CMK (cell line): ENCODE measurements at places on chromosomes 1 and 21.

DNA sequence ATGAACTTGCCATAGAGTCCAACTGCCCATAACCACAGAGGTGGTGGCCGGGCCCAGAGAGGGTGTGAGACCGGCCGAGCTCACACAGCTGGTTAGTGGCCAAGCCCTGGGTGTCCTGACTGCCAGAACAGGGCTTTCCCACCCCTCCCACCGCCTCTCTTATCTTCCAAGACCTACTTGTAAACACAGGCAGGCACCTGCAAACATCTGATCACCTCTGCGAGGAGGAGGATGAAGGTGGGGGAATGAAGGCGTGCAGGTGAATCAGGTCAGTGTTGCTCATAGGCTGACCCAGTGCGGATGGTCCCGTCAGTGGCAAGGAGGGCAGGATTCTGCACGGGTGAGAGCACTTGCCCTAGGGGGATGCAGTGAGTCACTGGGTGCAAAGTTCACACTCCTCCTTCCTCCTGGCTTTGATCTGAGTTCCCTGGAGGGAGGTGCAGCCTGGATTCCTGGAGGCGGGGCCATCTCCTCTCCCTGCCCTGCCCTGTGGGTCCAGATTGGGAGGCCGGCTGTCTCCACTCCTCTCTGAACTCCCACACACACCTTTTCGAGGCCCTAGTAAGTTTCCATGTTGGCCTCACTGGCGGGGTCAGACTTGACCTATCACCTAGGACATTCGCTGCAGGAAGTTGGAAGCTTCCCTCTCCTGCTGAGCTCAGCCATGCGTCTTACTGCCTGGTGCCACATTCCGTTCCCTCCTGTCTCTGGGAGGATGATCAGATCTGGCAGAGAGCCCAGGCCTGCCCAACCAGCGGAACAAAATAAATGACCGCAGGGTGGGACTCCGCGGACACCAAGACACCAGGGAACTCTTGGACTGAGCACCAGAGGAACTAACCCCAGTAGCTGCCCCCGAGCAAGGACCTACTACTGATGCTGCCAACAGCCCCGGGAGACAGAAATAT lies 7.3 kb downstream of the UQCRHL start:
- DNase-seq = peak; percentile 94

- DNase-seq = no peak
These were observed 105.2 kb downstream of the PAPPA2 start for GRCh38 chr1:176568185-176568584.

DNA sequence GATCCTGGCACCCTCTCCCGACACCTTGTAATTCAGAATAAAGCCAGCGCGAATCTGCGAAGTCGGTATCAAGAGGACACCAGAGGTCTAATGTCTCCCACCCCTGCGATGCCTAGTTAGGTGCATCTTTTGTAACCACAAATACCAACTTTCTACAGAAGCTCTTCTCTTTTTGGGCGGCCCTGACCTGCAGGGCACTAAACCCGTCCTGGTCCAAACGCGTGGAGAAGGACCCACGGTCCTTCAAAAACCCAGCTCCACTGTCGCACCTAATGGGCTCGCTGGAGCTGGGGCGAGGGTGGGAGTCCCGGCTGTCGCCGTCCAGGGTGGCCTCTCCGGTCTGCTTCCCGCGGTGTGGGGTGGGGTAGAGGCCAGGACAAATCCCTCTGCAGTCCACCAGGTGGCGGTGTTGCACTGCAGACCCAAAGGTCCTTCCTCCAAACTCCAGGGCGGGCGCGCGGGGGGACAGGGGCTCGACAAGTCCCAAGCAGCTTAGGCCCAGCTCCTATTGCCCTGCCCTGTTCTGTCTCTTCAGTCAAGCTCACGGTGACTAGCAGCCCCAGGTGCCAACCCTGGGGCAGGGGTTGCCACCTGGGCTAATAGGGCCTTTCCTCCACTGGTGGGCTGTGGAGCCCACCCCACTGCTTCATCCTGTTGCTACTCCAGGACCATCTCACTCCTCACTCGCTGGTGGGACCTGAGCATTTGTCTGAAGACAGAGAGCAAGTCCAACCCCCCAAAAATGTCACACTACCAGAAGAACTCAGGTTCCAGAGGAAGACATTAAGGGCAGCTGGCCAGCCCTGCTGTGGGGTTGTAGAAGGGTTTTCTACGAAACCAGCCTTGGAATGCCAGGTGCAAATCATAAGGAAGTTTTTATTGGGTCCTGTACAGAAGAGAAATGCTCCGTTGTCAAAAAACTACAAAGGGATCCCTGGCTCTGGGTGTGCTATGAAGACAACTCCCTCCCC lies 2.8 kb downstream of the HES3 start:
- DNase-seq = peak; percentile 74

GRCh38 chr1:40610156-40610555 lies 55.3 kb downstream of the RIMS3 start:
- DNase-seq = no peak

- DNase-seq = no peak
These were observed 71.6 kb downstream of the PLEKHA6 start for GRCh38 chr1:204288021-204288588.

DNA sequence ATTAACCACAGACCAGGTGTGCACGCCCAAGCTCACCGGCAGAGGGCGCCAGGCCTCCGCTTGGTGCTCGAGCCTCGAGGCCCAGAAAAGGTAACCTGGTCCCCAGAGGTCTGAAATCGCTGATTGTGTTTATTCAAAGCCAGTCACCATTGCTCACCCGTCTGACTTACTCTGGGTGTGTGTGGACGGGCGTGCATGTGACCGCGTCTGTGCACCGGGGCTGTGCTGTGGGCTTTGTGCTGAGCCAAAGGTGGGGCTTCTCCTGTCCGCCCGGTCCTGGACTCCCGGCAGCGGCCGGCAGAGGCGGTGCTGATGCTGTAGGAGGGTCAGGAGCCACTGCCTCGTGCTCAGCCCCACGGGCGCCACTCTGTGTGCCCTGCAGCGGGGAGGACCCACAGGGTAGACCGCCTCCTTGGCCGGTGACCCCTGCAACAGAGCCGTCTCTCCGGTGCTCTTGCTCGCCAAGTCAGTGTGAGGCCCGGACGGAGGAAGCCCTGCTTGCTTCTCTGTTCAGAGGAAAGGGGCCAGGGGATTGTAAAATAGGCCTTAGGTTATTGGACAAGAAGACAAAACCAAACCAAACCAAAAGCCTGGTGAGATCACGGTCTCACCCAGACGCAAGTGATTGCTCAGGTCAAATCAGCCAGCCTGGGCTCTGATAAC lies 32.0 kb upstream of the BTG2 start:
- DNase-seq = no peak

DNA sequence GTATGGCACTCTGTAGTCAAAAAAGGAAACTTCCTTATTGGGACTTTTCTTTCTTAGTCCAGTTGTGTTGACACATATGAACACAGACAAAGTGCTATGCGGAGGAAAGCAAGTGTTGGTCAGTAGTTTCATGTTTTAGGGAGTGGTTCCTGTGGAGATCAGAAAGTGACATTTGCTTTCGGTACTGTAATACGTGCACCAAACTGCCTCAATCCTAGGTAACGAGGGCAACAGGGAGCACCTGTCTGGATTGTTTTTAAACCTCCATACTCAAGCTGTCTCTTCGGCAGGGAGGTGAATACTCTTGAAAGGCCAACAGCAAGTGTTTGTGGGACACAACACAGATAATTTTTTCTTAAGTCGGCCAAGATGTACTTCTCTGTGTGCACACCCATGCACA lies 9.1 kb downstream of the RHOU start:
- DNase-seq = no peak

- DNase-seq = no peak
These were observed 37.5 kb upstream of the HOOK1 start for GRCh38 chr1:59776960-59777852.

- DNase-seq = no peak
These were observed 23.4 kb upstream of the TENT5C start for GRCh38 chr1:117582451-117582850.

- DNase-seq = no peak
These were observed 67.6 kb downstream of the SEC16B start for GRCh38 chr1:177902266-177902665.

- no peak for DNase-seq
These were observed 151.5 kb downstream of the CLEC20A start for GRCh38 chr1:178345238-178345637.

- DNase-seq = no peak
These were observed 2.7 kb downstream of the MIER1 start for GRCh38 chr1:66927528-66927927.

- no peak for DNase-seq
These were observed 4.3 kb upstream of the MX2 start for GRCh38 chr21:41357546-41357945.

GRCh38 chr1:41523949-41524675 lies 39.6 kb upstream of the EDN2 start:
- no peak for DNase-seq

GRCh38 chr1:111943846-111944749 lies 45.4 kb downstream of the KCND3 start:
- DNase-seq = no peak
